ENCODE measurements at places on chromosomes 5 and 9. TPM values are rescaled to one million over a fixed set of nuclear protein-coding genes. Genes with fewer than 3 reads are reported as not detected.

DNA sequence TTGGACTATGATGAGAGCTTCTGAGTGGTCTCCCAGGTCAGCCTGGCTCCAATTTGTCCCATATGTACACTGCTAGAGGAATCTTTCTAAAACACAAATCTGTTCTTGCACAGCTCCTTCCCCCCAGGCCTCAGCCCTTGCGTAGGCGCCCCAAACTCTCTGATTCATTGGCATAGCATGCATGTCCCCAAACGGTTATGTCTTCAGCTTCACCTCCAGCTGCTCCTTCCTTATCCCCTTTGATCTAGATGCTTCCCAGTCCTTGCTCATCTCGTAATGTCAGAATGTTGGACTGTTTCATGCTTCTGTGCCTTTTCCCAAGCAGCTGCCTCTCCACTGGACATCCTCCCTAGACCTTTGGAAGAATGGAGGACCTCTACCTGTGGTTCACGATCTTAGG is 60.1 kb upstream of the BASP1 start:
- no peak for DNase-seq

DNA sequence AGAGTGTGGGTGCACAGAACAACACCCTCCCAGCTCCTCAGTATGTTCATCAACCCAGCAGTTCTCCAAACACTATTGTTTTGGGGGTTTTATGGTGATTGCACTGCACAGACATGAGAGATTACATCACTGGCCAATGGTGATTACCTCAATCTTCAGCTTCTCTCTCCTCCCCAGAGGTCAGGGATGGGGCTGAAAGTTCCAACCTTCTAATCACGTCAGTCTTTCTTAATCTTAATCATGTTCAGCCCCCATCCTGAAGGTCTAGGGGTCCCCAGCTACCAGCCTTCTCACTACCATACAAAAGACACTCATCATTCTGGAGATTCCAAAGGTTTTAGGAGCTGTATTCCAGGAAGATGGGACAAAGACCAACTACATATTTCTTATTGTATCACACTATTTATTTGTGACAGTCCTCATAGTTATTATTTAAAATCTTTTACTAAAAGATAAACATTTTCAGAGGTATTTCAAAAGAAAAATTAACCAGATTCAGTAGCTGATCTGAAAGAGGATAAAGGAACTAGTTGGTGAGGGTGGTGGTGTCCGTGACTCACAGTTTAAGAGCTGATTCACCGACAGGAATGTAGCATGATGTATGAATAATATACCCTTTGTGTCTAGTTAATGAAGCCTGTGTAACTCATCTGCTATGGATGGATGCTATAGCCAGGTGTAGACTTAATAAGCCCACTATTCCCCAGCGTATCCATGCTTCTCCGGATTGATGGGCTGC is 35.6 kb downstream of the RASEF start:
- DNase-seq, result no peak

- no peak for DNase-seq
Observed at GRCh38 chr5:172107571-172107970, 80.5 kb downstream of the STK10 start.

The HAUS6 gene
- 14.0 TPM for total RNA-seq

The GNA14 gene
- 2.9 TPM for total RNA-seq

- DNase-seq, result no peak
Observed at GRCh38 chr5:113608113-113608596, 94.7 kb downstream of the YTHDC2 start.

The ANKRD18B gene
- total RNA-seq, result not detected

The SLC4A9 gene
- total RNA-seq, result not detected

DNA sequence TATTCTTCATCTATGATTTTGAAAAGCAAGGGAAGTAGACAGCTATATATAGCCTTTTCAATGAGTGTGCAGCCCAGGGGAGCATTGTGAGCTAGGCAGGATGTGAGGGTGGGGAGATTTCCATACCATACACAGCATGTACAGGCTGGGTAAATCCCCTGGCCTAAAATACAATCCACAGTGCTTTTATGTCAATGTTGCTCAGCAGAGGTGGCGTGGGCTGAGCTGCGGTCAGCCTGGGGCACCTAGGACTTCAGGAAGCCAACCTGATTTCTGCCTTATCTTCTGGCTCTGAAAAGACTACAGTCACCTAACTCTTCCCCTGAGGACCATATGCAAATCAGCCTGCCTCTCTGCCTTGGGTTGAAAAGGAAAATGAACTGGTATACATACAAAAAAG is 6.3 kb upstream of the GARIN3 start:
- DNase-seq, result no peak

- DNase-seq, result no peak
Observed at GRCh38 chr9:82597241-82598203, 465.4 kb downstream of the RASEF start.

DNA sequence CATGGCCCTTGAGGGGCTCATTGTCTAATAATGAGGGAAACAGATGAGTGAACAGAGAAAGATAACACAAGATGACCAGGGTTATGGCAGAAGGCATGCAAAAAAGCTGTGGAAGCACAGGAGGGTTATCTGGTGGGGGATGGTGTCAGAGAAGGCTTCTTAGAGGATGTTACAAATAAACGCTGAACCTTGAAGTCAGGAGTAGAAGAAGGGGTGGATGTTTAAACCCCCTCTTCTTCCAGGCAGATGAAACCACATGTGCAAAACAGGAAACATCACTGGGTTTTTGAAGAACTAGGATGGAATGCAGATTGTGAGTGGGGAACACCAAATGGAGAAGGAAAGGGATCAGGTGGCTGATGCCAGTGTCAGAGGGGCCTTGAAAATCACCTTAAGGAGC is 41.8 kb upstream of the NR5A1 start:
- no peak for DNase-seq

- no peak for DNase-seq
Observed at GRCh38 chr9:89596937-89597555, 7.8 kb upstream of the GADD45G start.

GRCh38 chr9:78986446-78986845 is 585.3 kb upstream of the TLE4 start:
- DNase-seq, result no peak

GRCh38 chr9:136003411-136004218 is 42.4 kb upstream of the UBAC1 start:
- DNase-seq, result no peak

The LRRC14B gene
- 0.44 TPM for total RNA-seq

DNA sequence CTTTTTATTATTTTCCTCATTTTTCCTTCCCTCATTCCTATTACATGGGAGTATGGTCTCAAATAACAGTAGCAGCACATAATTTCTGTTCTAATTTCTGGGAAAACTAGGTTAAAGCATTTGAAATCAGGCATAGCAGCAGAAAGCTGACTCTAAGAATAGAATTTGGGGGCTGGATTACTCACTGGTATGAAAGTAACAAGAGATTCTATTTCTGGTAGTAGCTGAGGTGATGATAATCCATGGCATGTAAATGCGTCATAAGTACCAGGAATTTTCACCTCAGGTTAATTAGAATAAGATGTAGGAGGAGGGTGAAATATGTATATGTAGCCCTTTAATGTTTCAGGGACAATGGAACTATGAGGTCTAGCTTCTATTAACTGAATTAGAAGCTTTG is 662.0 kb downstream of the PTPRD start:
- DNase-seq, result no peak

The TUSC1 gene
- 22.6 TPM for total RNA-seq

DNA sequence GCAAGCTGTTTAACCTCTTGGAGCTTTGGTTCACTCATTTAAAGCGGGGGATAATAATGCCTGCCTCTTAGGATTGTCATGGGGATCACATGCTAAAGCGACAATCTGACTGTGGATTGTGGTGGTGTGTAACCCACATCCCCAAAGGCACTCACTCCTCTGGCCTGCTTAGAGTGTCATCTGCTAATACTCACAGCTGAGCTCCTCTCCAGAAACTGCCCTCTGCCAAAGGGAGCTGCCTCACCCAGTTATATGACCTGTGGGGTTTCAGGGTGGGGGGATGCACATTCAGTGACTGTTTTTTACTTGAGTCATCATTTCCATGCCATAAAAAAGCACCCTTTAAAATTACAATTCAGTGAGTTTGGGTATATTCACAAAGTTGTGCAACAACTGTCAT is 110.0 kb upstream of the SPOCK1 start:
- DNase-seq, result no peak

DNA sequence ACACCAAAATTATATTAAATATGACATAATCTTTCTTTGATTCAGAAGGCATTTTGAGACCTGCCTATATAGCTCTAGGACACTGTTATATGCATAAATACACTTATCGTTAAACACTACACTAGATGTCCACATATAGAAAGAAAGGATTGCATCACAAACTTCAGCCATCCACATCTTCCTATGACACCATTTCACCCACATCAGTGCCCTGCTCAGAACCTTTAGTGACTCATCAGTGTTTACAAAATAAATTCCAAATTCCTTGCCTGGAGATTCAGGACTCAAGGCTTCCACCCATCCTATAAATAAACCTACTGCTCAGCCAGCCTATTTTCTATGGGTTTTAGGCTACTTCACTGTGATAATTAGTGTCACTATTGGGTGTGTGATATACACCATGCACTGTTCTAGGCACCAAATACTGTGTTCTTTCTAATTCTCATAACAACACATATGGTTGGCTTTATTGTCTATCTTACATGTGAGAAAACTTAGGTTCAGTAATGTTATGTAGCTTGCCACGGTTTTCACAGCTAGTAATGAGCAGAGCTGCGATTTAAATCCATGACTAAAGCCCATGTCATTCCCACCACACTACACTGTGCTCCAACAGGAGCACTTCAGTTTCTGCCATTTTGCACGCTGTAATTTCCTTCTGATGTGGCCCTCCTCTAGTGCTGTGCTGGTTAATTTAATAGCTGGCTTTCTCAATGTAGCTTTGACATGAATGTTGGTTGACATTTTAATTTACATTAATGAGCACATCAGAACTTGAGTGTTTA is 103.3 kb downstream of the SREK1 start:
- no peak for DNase-seq

DNA sequence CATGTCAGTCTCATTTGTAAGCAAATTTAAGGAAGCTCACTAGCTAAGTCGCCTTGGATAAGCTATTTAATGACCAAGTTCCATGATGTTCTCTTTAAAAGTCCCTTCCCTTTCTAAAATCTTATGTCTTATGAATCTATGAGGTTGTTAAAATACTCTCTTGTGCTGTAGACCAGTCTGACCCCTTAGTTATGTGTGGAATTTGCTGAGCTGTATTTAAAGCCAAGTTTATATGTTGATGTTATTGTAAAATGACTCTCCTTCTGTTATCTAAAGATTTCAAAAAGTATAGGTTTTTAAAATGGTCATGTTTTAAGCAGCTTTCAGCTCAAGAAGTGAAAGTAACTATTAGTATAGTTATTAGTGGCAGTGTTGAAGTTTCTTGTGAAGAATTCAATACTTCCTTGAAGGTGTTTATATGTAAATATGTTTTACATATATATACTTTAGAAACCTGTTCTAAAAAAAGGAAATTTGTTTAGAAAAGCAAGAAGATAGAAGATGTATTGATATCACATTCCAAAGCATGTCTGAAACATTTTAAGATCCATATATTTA is 92.2 kb downstream of the CDC42SE2 start:
- no peak for DNase-seq

DNA sequence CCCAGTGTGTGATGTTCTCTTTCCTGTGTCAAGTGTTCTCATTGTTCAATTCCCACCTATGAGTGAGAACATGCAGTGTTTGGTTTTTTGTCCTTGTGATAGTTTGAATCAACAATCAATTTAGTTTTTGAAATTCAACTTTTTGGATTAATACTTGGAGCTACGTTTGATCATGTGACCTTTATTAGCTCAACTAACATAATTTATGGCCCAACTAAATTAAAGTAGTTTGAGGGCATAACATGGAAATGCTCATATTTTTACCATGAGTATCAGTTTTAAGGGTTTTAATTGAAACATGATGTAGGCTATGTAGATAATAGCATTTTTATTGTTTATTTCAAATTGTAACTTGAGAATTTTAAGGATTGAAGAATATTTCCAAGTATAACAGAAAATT is 168.0 kb downstream of the CCDC171 start:
- DNase-seq, result no peak

The RANBP3L gene
- total RNA-seq, result 22.2 TPM

- DNase-seq, result no peak
Observed at GRCh38 chr5:39783756-39784421, 359.1 kb upstream of the DAB2 start.

The CARTPT gene
- not detected for total RNA-seq

GRCh38 chr9:94974154-94974879 is 247.8 kb downstream of the AOPEP start:
- DNase-seq, result no peak

The QRFP gene
- not detected for total RNA-seq

DNA sequence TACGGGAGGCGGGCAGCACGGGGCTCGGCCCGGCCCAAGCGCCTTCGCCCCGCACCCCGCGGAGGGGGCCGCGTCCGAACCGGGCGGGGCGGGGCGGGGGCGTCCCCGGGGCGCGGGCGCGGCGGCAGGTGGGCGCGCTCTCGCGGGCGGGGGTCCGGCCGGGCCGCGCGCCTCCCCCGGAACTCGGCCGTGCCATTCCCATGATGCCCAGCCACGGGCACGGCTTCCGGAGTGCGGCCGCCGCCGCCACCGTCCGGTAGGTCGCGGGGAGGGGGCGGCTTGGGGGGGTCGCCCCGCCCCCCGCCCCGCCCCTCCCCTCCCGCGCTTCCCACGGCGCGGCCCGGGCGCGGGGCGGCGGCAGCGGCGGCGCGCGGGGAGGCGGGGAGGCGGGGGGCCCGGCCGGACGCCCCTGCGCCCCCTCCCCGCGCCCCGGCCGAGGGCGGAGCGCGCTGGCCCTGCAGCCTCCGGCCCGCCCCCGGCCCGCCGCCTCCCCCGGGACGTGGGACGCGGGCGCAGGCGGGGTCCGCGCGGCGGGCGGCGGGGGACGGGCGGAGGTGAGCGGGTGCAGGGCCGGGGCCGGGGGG is at the start of gene PPP1R26:
Gene PPP1R26 (plus strand): TSS at position 314 of the 584 bp plus-strand sequence. CDS start 4,729 bp downstream, outside the sequence.
- no peak for DNase-seq

DNA sequence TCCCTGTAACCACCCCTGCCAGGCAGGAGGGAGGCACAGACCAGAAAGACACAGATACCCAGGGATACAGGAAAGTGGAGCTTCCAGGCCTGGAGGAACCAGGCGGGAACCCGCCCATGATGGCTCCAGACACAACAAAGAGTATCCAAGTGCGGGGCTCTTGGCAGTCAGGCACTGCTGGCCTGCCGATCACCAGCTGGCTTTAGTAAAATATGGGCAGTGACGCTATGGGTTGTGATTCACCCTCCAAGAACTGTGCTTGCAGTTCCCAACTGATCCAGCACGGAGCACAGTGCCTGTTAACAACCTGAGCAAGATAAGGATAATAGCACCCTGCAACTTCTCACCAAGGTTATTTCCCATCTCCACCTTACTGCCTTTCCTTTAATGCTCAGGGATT is 463.3 kb downstream of the IRX1 start:
- DNase-seq, result no peak

- DNase-seq, result no peak
Observed at GRCh38 chr5:35988529-35988928, 2.7 kb downstream of the UGT3A1 start.

- DNase-seq, result no peak
Observed at GRCh38 chr5:135174315-135175096, 140.5 kb upstream of the PITX1 start.

DNA sequence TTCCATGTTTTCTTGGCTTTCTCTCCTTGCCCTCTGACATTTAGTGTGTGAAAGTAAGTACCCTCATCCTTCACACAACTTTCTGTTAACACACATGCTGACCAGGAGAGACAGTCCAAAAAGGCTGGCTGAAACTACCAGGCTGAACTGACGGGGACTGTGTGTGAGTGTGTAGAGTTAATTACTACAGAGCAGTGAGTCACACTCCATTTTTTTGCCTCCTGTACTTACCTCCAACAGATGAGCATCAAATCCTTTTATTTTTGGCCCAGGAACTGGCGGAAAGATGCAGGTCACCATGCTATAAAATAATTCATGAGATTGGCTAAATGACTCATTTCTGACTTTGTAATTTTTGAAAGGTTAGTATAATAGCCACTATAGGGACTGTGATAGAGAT is 20.2 kb upstream of the AGXT2 start:
- DNase-seq, result no peak

Data from breast epithelium (tissue), 4 donors.